ENCODE measurements at places on chromosomes 16 and 17.

- peak; percentile 65 for DNase-seq
These were observed 43.6 kb upstream of the HAPSTR1 start for GRCh38 chr16:9047689-9048301.

GRCh38 chr16:77271532-77272426 lies 72.6 kb downstream of the SYCE1L start:
- no peak for DNase-seq

DNA sequence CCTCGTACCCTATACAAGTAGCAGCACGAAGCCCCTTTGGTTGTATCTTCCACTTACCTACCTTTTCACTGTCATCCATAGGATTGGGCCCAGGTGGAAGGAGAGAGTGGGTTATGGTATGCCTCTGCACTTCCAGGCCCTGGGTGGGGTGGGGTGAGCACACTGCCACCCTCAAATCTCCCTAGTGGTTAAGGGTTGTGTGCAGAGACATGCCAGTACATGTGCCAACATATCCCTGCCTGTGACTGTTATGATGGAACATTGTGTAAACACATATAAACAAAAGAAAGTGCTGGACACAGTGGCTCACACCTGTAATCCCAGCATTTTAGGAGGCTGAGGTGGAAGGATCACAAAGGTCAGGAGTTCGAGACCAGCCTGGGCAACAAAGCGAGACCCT lies 11.1 kb downstream of the HROB start:
- DNase-seq: no peak

DNA sequence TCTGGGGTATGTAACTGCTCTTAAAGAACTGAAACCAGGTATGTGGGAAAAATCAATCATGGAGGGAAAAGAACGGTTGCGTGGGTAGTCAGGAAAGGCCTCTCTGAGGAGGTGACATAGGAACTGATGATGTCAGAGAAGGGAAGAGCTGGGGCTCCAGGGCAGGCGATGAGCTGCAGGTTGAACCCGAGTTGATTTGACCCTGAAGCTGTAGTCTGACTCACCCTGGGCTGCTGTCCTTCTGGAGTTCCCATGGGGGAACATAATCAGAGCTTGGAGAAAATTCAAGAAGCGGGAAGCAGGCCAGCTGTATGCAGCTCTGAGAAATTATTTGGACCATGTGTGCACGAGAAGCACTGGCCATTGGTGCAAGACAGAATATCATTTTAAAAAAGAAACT lies 16.7 kb downstream of the SLC6A2 start:
- no peak for DNase-seq

GRCh38 chr17:56262803-56263202 lies 109.5 kb downstream of the ANKFN1 start:
- DNase-seq: no peak

DNA sequence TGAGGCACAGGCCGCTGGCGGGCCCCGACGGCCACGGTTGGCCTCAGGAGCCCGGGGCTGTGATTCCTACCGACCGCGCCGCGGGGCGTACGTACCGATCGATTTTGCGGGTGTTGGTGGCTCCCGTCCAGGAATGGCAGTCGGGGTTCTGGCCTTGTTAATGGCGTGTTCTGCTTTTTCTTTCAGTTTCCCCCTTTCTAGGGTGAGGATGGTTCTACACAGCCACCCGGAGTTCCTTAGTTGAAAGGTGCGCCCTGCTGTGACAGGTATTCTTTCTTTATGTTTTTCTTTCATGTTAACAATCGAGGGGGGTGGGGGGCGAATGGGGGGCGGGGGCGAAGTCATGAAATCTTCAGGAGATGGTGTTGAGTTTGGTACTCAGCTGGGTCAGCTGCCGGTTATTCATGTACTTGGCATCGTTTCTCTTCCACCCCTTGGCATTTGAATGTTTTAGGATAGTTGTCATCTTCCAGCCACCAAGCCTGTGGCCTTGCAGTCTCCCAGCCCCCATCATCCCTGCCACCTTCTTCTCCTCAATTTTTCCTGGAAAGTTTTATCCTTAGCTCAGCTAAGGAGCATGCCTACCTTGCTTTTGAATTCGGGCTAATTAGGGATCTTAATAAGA lies 802 bp downstream of the CYLD start:
- peak; percentile 62 for DNase-seq

DNA sequence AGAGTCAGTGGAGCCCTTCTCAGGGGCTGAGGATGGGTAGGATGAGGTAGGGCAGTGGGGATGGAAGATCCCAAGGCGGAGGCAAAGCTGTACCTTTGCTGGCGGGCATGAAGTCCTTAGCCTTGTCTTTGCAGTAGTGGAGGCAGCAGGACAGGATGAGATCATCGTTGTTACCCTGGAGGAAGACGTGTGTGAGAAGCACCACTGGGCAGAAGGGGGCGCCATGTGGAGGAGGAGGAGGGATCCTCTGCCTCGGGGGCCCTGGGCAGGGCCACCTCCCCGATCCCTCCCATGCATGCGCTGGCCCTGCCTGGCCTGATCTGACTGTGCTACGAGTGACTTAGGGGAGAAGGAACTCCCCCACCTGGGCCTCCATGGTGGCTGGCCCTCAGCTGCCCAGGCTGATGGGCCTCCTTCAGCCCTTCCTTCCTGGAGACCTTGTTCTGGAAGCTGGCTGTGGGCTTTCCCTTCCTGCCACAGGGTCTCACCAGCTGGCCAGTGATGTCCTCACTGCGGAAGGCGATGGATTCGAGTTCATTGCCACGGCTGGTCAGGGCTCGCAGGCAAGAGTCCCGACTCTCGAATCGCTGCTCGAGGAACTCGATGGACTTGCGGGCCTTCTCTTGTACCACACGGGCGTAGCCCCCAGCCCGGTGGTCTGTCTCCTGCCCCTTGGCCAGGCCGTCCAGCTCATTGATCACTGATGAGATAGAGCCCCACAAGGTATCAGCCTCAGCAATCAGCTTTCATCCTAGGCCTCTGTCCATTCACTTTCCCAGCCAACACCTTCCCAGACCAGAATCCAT lies 10.3 kb downstream of the HIC1 start:
- DNase-seq: peak; percentile 73

DNA sequence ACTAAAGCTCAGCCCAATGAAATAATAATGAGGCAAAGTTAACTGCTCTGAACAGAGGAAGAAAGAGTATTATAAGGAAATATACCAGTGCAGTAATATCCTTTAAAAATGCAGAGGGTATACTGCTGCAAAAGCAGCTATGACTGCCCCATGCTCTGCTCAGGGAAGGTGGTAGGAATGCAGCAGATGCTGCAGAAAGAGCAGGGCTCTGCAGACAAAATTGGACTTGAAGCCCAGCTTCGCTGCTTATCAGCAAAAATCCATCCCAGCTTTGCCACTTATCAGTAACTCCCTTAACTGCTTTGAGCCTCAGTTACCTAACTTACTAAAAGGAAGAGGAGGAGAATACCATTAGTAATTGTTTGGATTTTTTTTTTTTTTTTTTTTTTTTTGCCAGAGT lies 533.8 kb upstream of the CDH5 start:
- DNase-seq: no peak

DNA sequence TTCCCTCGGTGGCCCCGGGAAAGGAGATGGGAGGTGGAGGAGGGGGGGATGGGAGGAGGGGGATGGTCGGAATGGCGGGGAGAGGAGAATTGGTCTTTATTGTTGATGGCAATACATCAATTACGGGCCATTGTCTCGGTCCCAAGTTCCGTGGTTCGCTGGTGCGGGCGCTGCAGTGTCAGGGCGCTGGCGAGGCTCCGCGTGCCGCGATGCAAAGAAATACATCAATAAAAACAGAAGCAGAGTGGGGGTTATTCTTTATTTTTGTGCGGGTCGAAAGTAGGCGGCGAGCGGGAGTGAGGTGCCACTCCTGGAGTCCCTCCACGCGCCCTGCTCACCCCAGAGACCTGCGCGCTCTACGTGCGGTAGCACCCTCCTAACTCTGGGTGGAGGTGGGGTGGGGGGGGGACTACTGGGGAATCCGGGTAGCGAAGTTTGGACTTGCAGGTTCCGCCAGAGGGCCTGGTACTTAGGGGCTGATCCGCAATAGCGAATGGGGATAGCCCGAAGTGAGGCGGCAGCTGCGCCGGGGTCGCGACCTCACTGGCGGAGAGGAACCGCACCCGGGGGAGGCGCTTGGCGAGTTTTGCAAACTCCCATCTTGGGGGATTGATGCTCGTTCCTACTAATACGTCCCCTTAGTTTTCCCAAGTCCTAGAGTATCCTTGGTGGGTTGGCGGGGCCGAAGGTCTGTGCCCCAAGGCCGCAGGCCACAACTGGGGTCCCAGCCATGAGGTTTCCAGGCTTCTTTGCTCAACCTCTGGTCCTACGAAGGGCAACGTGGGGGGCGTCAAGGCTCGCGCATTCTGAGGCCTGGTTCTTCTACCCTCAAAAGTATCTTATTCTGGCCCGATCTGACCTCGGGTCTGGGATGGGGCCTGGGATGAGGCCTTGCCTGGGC lies 3.5 kb upstream of the SALL1 start:
- no peak for DNase-seq

- DNase-seq: no peak
These were observed 45.6 kb downstream of the CCDC57 start for GRCh38 chr17:82167028-82167427.

DNA sequence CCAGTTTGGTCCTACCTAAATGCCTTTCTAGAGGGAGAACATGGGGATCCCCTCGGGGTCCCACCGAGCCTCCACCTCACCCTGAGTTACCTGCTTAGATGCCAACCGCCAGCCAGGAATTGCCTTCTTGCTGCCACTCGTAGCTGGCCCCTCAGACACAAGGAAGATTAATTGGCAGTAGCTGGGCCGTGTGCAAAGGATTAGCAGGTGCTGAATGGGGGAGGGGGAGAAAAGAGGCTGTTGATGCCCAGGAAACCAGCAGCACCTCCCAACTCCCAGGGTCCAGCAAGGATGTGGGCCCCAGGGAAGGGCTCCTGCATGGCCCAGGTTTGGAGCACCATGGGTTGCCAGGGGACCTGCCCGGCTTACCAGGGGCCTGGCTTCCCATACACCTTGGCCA lies at the start of gene CNGB1:
TSS of gene CNGB1 (minus strand) at position 159 of the 400 bp plus-strand sequence. CDS start 3,842 bp downstream, outside the sequence.
- DNase-seq: no peak

GRCh38 chr16:30941600-30942425 lies 7.1 kb upstream of the ORAI3 start:
- peak; percentile 71 for DNase-seq

DNA sequence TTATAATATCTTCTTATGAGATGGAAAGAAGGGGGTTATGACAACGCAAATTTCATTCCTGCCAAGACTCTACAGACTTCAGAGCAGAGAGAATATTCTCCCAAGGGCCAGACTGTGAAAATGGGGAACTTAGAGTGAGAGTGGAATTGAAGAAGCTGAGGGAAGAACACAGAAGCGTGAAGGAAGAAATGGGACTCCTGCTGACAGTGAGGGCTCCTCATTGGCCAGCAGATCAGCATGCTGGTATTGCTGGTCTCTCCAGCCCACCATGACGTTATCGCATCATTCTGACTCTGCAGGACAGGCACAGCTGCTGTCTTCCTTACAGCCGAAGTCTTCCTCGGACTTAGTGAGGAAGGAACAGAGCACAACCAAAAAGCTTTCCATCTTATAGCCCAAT lies 24.3 kb downstream of the CCL4 start:
- no peak for DNase-seq

GRCh38 chr17:41937970-41938954 lies 7.8 kb downstream of the ODAD4 start:
- no peak for DNase-seq

DNA sequence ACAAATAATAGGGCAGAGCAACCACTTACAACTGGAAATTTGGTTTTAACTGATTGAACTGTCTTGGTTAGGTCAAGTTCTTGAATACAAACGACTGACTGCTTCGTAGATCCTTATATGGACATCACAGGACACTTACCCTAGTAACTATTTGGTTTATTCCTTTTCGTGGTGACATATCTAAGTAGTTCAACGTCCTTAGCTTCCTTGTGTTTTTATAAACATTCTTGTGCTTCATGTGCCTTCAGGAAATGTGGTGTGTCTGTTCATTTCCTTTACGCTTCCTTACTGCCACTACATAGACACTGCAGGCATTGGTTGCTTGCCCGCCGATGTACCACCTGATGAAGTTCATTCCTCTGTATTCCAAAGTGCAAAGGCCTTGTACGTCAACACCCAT lies 59.3 kb downstream of the USP10 start:
- no peak for DNase-seq

DNA sequence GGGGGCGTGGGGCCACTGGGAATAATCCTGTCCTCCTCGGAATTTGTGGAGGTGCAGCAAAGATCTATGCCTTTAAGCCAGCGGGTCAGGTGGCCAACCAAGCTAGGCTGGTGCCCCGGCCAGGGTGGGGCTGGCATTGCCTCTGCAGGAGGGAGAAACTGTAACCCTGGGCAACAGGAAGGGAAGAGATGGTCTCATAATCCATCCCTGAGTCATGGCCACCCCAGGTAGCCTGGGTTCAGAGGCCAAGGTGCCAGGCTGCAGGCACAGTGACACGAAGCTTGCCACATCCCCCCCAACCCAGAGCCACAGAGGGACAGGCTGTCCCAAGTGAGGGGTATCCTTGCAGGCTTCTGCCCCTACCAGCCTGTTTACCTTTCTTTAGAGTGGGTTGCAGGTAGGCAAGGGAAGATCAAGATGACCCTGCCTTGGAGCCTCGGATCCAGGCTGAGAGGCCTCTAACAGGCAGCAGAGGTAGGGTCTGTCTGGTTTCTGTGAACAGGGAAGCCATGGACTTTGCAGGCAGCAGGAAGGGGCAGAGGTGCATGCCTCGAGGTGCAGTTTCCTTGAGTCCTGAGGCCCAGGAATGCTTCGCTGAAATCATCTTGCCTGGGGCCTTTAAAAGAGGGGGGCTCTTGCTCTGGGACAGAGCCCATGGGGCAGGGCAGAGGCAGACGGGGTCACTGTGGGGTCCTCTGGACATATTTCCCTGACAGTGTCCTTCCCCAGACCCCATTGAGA lies 4.0 kb downstream of the LASP1 start:
- DNase-seq: no peak

DNA sequence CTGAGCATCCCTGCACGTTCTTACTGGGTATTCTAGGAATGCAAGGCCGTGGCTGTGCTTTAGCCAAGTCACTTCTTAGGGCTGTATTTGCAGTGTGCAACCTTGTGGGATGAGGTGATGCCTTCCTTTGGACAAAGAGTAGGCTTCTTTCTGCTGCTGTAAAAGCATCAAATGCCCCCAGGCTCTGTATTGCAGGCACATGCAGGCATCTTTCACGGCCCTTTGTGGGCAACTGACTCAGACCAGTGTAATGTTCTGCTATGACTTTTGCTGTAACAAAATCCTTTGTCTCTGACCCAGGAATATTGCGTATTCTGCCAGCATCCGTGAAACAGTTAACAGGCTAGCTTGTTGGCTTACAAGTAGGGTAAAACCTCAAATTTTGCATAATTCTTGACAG lies 30.9 kb upstream of the GCSH start:
- no peak for DNase-seq

DNA sequence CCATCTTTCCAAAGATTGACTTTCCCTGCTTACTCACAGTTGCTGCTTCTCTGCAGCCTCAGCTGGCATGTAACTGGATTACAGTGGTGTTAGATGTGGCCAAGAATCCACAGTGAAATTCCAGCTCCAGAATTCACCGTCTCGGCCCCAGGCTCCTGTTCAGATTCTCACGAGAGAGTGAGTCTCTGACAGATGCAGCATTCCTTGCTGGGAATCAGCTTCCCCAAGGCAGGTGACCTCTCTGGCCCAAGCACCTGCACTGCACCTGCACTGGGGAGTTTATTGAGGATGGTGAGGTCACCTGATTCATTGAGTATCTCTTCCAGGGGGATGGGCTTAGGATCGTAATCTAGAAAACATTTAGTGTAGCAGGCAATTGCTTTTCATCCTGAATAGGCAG lies 600.5 kb upstream of the RBFOX1 start:
- DNase-seq: no peak
